ENCODE measurements at places on chromosomes 11 and 22. TPM values are rescaled to one million over a fixed set of nuclear protein-coding genes. Genes with fewer than 3 reads are reported as not detected.

Gene CACNA1I
- polyA plus RNA-seq: 0.07 TPM

Gene TMX2
- polyA plus RNA-seq: 49.3 TPM

Gene NCR3LG1
- polyA plus RNA-seq: 0.43 TPM

Gene AAMDC
- polyA plus RNA-seq: 37.9 TPM

Gene DCDC1
- 0.25 TPM for polyA plus RNA-seq

Data from muscle of back (tissue), 13 donors.